Progenitor cell of endocrine pancreas (in vitro differentiated cells): ENCODE measurements at places on chromosomes 3 and 15. TPM values are rescaled to one million over a fixed set of nuclear protein-coding genes. Genes with fewer than 3 reads are reported as not detected.

The GUCA1C gene
- total RNA-seq, result not detected in 2 replicates

The HHATL gene
- not detected in 2 replicates for total RNA-seq

The CCK gene
- total RNA-seq, result 1.1 and 1.6 TPM in 2 replicates

DNA sequence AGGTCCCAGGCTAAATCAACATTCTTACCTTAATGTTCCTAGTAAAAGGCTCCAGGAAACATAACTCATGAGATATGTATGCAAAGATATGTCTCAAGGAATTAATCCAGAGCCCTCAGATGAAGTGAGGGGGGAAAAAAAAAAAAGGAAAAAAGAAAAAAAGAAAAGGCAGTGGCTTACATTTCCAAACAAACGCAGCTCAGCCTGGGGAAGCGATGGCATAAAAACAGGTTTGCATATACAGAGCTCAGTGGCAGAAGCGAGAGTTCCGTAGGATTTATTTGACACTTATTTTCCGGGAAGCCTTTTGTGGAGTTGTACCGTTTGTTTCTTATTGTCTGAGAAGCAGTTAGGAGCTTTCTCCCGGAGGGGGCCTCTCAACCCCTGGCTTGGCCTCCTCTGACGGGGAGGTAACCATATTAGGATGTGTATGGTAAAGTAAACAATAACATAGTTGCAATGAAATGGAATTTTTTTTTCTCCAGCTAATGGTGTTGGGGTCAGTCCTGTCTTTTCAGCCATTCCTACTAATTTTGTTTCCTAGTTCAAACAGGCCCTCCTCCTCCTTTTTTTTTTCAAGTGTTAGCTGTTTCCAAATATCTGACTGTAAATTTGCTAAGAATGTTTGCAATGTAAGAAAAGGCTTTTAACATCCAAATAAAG is 338.6 kb downstream of the FOXP1 start:
- no peaks in the 10 kb centered on the region for H3K27me3 ChIP-seq
- peaks cover 5% of the 10 kb centered on the region for H3K36me3 ChIP-seq
- peaks cover 74% of the 10 kb centered on the region for H3K4me1 ChIP-seq
- no peak for DNase-seq
- peak overlapping the region; percentile 94 for H3K27ac ChIP-seq

GRCh38 chr3:143165211-143165610 is 45.6 kb downstream of the CHST2 start:
- H3K4me1 ChIP-seq, result no peaks in the 10 kb centered on the region
- no peak overlapping the region for H3K4me3 ChIP-seq
- no peak for DNase-seq
- no peaks in the 10 kb centered on the region for H3K36me3 ChIP-seq
- no peak overlapping the region for H3K27ac ChIP-seq
